ENCODE measurements at places on chromosomes 6 and 20.

DNA sequence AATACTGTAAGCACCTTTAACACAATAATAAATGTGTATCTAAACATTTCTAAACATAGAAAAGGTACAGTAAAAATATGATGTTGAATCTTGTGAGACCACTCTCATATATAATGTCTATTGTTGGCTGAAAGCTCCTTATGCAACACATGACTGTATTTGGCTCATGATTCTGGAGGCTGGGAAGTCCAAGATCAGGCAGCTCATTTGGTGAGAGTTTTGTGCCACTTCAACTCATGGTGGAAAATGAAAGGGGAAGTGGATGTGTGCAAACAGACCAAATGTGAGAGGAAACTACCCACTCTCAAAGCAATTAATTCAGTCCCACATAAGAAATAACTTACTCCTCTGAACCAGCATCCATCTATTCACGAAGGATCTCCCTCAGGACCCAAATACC lies 257.7 kb upstream of the OPRM1 start:
- no peak for DNase-seq

DNA sequence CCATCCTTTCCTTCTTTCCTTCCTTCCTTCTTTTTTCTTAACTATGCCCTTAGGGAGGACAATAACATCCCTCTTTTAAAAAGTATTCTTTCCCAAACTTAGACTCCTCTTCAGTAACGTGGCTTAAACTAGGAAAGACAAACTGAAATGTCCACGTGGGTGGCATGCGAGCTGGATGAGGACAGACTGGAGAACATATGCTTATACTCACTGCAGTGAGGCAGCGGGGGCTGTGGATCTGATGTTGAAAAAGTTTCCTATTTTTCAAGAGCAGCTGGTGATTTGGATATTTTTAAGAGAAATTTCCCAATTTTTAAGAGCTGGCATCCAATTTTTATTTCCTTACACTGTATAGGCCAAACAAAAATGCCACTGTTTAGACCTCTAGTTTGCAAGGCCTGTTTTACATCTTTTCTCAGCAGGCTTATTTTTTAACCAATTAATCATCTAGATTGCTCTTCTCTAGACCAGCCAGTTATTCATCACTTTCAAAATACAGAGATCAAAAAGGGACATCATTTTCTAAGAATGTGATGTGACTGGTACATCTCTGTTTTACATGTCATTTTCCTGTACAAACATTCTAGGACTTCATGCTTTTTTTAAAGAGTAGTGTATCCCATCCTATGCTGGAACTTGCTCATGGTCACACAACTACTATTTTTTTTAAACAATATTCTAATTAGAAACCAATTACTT lies 226.5 kb downstream of the BTBD9 start:
- no peak for DNase-seq

DNA sequence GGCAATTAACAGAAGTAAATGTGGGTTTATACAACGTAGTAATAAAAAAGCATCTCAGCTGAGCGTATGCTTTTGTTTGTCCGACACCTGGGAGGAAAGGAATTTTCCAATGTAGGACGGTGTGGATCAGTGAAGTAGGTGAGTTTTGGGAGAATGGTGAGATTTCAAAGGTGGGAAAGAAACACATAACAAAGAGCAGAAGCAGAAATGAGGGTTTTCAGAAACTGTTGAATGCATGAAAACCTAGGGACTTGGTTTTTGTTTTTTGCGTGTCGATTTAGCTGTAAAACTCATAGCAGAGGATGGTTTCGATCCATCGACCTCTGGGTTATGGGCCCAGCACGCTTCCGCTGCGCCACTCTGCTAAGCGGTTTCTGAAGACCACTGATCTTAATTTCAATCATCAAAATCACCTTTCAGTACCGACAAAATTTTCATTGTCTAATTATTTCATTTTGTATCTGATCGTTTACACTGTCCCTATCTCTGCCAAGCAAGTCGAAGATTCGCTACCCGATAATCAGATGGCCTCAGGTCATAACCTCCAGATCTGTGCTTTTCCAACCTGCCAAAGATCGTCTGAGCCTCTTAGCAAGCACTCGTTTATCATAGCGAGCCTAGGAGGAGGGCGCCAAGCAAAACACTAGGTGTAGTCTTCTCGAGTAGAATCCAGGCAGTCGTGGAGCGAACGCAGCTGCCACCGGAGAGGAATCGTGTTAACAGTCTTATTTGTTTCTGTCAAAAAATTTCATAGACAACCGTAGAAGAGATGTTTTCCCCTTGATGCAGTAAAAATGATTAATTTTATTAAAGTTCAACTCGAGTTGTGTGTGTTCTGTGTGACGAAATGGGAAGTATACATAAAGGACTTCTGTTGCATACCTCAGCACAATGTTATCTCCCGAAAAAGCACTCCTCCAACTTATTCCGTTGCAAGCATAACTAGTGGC lies 20.9 kb upstream of the POM121L2 start:
- no peak for DNase-seq

GRCh38 chr6:87700397-87701343 lies 1.4 kb downstream of the AKIRIN2 start:
- peak; percentile 76 for DNase-seq
